Activated naive CD8-positive, alpha-beta T cell treated with anti-CD3 and anti-CD28 coated beads, Interleukin-2, amount 50 U/mL, for 24 hours (primary cell): ENCODE measurements at places on chromosomes 4 and X.

GRCh38 chrX:142156567-142156966 lies 48.5 kb downstream of the MAGEC2 start:
- DNase-seq: no peak

GRCh38 chrX:130080791-130081367 lies 29.4 kb downstream of the ELF4 start:
- DNase-seq: no peak

- DNase-seq: no peak
Observed at GRCh38 chrX:21683941-21684340, 25.8 kb upstream of the KLHL34 start.

DNA sequence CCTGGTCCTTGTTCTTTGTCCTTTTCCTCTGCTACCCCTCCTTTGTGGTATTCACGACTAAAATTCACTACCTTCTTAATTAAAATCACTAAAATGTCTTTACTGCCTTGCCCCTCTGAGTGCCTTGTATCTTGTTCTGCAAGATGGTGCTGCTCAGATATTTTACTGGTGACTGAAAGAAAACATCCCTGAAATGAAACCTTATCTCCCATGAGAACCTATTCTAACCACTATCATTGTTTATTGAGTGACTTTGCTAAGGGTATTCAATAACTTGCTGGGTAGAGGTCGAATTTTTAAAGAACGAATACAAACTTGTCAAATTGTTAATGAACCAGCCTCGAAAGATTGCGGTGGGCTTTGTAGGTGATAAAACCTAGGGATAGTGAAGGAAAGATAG lies 52.8 kb downstream of the SPRY1 start:
- DNase-seq: no peak

GRCh38 chr4:112060212-112060611 lies 85.0 kb upstream of the FAM241A start:
- no peak for DNase-seq

DNA sequence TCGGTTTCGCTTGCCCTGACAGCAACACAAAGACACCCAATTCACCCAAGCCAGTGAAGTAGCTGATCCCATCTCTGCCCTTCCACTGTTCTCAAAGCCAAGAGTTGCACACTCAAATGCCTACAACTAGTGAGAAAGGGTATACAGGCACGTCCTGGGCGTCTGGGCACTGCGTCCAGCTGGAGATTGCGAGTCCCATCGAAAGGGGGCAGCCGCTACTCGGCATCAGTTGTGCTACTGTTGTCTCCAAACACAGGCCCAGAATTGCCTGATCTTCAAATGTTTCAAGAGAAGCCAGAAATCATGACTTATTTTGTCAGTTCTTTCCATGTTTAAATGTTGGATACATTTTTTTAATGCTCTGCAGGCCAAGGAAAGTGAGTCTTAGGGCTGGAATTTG lies 487.8 kb downstream of the BCOR start:
- no peak for DNase-seq

GRCh38 chrX:10157032-10157341 lies 212 bp downstream of the CLCN4 start:
- no peak for DNase-seq

DNA sequence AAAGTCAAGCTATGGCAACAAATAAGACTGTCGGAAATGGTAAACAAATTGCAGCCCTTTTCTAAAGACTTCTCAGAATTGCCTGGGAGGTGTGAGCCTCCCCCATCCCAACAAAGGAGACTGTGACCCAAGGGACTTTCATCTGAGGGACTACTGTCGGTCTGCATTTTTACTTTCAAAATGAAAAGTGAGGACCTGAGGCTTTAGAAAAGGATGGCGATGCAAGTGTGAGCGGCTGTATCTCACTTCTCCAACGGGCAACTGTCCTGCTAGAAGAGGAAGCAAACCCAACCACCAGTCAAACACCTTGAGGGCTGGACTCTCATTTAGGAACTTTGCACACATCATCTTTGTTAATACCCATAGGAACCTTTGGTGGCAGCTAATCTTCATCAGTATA lies 62.6 kb upstream of the CLNK start:
- no peak for DNase-seq

GRCh38 chr4:34323549-34324320 lies 1920.6 kb downstream of the ARAP2 start:
- no peak for DNase-seq
